T1000 (cell line): ENCODE measurements at places on chromosomes 11 and 22.

- no peak for DNase-seq
Observed at GRCh38 chr11:8086001-8086479, 5.0 kb downstream of the TUB start.

DNA sequence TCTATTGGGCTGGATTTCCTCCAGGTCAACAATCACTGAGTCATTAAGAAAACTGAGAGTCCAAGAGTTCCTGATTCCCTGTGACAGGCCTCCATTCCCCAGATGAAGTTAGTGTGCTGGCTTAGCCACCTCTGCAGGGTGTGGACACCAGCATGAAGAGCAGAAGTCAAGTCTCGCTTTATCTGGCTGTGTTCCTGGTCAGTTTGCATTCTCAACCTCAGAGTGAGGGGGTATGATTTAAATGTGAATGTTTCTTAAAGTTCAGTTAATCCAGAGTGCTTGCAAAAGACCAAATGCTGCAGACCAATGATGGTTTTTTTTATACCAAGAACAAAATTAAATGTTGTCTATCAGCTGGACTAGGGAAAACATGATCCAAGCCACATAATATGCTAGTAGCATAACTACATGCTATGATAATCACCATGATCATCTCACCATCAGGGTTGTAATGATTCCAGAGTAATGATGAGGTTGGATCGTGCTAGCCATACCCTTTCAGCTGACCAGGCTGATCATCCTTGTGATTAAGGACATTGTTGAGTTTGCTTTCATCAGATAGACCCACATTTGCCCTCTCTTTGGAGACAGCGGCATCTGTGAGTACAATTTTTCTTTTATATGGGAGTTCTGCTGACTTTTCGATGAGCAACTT lies 145.8 kb upstream of the ARHGAP20 start:
- no peak for DNase-seq

DNA sequence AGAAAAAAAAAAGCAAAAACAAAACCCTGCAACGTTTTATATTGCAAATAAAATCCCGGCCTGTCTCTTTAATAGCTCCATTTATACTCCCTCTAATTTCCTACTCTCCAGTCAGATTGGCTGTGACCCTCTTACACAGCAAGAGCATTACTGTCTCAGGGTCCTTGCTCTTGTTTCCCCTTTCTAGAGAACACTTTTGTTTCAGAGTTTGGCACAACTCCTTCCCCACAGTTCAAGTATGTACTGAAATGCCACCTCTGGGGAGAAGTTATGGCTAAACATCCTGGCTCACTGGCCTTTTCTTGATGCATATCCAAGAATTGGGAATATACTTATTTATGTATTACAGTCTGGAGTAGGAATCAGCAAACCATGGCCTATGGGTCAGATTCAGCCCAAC lies 2.6 kb downstream of the CASP12 start:
- DNase-seq = no peak

DNA sequence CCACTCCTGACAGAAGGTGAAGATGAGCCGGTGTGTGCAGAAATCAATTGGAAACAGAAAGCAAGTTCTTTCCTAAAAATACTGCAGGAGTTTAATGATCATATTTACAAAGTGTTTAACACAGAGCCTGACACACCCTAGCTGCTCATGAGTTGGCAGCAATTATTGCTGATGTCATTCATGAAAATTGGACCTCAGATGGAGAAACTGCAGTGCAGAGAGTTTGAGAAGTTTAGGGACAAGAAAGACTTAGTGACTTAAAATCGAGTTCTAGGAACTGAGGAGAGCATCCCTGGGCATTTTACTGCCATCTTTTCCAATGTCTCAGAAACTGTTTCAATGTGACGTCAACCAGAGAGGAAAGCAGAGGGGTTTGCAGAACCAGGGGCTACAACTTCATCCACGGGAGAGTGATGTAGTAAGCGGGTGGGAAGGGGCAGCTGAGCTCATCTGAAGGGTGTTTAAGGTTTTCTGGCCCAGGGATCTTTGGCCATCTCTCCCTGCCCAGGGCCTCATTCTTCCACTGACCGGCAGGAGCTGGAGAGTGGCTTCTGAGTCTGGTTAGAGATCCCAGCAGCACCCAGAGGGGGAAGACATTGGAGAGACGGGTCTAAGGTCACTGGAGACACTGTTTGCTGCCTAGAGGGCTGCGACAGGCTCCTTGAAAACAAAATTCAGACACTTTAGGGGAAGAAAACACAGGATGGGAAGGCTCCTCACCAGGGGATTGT lies 21.1 kb upstream of the IGLL5 start:
- no peak for DNase-seq

DNA sequence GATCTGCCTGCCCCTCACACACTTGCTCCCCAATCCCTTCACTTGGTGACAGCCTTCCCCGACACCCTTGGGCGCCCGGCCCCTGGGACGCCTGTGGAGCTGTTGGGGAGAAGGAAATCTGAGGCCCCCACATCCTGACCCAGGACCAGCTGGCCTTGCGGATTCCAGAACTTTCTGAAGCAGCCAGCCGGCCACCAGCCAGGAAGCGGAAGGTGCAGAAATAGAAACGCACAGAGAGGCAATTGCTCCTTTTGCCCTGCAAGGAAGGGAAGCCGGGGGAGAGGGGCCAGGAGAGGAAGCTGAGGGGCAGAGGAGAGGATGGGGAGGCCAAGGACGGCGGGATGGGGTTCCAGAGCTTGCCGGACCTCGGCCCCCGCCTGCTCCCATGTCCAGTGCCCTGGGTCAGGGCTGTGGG lies 66.7 kb upstream of the LINC01488 start:
- DNase-seq = no peak

GRCh38 chr11:119650251-119650650 lies 78.7 kb downstream of the NECTIN1 start:
- no peak for DNase-seq
